ENCODE measurements at places on chromosomes 1 and 21.
A peak's percentile ranks its signal among the peaks of the same experiment; 100 is the strongest.

- DNase-seq: no peak
Observed at GRCh38 chr1:229281339-229281926, 10.5 kb downstream of the RAB4A start.

- no peak for DNase-seq
Observed at GRCh38 chr1:172827301-172827700, 168.4 kb downstream of the FASLG start.

GRCh38 chr1:160606611-160607010, 27.3 kb upstream of the CD84 start:
- DNase-seq: no peak

GRCh38 chr21:36753556-36753955, 54.6 kb downstream of the SIM2 start:
- no peak for DNase-seq

DNA sequence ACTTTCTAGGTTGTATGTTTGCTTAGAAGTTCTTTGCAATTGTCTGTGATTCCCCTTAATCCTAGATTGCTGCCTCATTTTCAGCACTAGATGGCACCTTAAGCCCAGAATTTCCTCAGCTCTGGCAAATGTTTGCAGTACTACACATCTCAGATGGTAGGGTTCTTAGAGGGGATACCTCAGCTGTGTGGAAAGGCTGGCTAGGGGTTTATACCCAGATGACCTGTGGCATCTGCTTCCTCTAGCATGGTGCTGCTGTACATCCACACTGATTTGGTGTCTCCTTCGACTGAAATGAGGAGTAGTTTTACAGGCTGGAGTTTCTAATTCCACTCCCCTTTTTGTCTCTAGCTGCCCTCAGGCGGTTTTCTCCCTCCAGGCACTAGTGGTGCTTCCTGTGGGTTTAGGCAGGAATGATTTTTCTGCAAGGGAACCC, 23.5 kb downstream of the ASB17 start:
- no peak for DNase-seq

- DNase-seq: no peak
Observed at GRCh38 chr1:32056598-32056997, 16.1 kb upstream of the TMEM39B start.

DNA sequence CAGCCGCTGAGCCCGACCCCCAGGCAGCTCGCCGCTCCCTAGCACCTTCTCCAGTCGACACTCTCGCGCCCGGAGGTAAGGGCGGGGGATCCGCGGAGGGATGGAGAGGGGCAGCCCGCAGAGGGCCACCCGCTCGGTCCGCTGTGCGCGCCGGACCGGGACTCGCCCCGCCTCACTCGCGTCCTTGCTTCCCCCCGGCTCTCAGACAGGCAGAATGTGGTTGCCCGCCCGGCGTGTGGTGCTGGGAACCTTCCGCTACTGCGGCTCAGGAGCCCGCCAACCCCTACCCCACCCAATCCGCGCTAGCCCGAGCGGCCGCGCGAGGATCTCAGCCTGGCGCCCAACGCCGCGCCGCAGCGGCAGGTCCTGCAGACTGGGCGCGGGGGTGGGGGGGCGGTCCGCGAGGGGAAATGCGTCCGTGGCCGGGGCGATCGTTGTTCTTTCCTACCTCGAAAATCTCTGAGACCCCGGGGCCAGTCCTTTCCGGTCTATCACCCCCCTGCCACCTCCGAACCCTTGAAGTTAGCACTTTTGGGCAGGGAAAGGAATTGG, 404 bp downstream of the LRRC8C start:
- no peak for DNase-seq

- DNase-seq: no peak
Observed at GRCh38 chr1:231376875-231377549, 38.9 kb downstream of the SPRTN start.

DNA sequence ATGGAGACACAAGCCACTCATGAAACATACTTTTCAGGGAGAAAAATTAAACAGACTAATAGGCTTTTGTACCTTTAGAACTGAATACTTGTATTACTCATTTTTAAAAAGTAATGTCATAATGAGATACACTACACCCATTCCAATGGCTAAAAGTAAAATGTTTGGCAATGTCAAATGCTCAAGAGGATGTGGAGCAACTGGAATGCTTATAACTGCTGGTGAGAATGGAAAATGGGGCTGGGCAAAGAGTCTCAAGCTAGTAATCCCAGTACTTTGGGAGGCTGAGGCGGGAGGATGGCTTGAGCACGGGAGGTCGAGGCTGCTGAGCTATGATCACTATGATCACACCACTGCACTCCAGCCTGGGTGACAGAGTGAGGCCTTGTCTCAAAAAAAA, 86.3 kb downstream of the NKAIN1 start:
- DNase-seq: no peak

GRCh38 chr1:26786437-26787380, 1.0 kb upstream of the PIGV start:
- peak; percentile 82 for DNase-seq

DNA sequence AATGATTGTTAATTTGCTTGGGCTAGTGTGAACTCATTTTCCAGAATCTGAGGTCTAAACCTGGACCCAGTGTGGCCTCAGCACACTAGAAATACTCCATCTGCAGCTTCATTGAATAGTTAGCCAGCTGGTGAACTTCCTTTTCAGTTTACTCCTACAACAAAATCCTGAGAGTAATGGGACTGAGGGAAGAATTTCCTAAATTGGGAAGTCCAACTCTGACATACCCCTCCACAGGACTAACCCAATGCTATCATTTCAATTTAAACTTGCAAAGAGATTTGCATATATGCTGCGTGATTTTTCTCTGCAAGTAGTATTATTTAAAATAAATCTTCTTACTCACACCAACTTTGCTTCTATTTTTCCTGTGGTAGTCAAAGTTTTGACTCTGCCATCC, 27.8 kb upstream of the PIGC start:
- DNase-seq: no peak

DNA sequence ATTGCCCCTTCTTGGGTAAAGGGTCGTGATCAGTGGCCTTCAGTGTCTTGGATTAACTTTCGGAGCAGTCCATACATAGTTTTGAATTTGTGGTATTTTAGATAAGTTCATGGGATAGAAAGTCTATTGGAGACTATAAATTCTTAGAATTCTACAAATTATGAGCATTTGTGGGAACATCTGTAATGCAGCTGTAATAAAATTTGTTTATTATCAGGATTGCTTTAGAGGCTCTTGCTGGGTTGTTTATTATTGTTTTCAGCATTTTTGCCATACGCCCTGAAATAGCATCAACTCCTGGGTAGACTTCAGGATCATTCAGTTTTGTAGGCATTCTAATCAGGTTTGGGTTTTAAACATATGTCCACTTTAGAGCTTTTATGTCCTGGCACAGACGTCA, 16.1 kb downstream of the LAMC1 start:
- no peak for DNase-seq

GRCh38 chr21:45613881-45614280, 29.6 kb upstream of the PCBP3 start:
- DNase-seq: no peak

DNA sequence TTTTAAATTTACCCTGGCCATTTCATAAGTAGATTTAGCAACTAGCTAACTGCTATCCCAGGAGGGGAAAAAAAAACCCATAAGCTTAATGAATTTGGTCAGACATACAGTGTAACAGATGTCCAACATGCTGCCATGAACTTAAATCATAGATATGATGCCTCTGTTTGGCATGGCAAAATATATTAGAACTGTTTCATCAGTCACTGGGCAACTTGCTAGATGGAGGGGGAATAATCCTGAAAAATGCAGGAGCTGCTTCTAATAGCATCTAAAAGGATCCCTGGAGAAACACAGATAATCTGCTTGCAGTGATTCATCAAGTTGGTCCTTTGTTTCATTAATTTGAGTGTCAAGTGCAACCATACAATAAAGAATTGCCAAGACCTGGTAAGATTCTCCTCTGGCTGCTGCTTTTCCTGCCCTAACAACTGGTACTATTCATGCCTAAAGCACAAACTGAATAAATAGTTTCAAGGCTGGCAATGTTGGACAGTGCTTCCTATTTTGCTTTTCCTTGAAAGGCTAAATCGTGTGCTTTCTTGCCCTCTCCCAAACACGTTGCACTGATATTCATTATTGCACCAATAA, 1.5 kb upstream of the ST6GALNAC5 start:
- DNase-seq: no peak

DNA sequence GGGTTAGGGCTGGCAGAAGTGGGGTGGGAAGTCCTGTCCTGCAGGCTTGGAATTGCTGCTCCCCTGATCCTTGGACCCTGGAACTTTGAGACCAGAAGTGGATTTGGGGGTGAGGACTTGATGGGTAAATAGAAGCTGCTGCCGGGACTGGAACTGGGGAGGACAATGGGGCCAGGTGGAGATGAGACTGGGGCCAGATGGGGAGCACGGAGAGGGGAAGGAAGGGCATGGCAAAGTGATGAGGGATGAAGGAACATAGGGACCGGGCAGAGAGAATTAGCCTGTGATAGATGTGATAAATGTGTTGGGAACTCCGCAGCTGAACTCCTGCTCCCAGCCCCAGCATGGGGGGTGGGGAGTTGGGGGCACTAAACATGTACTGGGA, 637 bp downstream of the NHLH1 start:
- DNase-seq: no peak

DNA sequence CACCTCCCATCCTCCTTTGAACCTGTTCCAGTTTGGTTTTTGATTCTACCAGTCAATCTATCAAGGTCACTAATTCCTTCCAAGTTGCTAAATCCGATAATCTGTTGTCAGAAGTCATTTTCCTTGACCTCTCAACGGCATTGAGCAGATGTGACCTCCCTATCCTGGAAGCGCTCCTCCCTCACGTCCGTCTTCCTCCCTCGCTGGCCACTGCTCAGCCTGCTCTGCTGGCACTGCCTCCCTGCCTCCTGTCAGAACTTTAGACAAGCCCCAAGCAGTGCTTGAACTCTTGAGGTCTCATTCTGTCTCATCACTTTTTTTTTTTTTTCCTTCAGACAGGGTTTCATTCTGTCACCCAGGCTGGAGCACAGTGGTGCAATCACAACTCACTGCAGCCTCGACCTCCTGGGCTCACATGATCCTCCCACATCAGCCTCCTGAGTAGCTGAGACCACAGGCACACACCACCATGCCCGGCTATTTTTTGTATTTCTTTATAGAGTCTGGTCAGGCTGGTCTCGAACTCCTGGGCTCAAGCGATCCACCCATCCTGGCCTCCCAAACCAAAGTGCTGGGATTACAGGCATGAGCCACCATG, 4.4 kb upstream of the ACOT7 start:
- DNase-seq: no peak

DNA sequence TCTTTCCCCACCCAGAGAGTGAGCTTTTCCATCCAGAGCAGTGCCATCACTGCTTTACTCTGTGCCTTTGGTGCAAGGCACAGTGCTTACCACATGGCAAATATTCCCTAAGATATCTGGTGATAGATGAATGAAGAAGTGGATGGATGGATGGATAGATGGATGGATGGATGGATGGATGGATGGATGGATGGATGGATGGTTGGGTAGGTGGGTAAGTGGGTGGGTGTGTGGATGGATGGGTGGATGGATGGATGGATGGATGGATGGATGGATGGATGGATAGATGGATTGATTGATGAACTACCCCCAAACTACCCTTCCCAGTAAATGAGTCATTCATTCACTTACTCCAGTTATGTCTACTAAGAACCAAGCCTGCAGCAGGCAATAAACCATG, 42.9 kb upstream of the SLC44A3 start:
- DNase-seq: no peak

GRCh38 chr1:208499026-208499425, 254.8 kb upstream of the PLXNA2 start:
- no peak for DNase-seq

GRCh38 chr21:32325706-32326105, 27.1 kb downstream of the MRAP start:
- DNase-seq: no peak

- DNase-seq: no peak
Observed at GRCh38 chr1:230228236-230228897, 161.3 kb downstream of the GALNT2 start.

DNA sequence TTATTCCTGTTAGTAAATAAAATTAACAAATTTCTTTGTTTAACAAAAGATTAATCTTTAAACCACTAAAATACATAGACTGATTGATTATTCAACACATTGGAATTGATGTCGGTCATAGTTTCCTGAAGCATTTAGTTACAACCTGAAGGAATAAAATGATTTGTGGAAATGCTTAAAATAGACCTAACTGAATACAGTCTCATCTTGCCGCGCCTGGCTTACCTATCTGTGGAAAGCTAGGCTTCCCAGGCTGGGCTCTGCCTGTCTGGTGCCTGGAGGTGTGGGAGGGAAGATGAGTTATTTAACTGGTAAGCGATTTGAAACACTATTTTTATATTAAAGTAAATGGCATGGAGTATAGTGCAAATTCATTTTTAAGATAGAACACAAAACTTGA, 10.2 kb downstream of the RHOU start:
- no peak for DNase-seq

DNA sequence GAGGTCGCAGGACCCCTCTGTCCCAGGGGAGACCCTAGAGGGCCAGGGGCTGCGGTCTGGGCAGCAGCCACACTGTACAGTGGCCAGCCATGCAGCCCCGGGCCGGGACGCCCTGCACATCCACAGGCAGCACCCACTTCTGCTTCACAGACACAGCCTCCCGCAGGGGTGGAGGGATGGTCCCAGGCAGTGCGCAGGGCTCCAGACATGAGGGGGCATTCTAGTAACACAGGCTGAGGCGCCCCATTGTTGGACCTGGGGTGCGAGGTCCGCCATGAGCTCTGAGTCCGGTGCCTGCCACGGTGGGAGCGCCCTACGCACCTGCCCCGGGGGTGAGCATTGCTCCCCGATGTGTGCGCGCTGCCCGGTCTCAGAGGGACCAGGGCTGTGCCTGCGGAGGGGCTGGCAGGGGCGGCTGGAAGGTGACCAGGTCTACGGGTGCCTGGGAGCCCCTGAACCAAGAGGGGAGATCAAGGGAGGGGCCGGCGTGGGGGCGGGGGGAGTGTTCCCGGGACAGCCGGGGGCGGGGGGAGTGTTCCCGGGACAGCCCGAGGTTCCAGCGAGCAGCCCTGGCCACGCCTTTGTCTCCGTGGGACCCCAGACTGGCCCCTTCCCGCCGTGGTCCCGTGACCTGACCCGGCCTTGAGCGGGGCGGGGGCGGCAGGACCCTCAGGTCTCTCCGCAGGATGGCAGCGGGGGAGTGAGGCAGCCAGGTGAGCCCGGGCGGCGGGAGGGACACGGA, 4.5 kb downstream of the MMEL1 start:
- no peak for DNase-seq

- DNase-seq: no peak
Observed at GRCh38 chr1:203569490-203570318, 56.9 kb upstream of the ATP2B4 start.

GRCh38 chr21:40402884-40403582, 443.9 kb downstream of the DSCAM start:
- no peak for DNase-seq

GRCh38 chr1:45329445-45329844, 2.8 kb downstream of the HPDL start:
- no peak for DNase-seq

GRCh38 chr1:13826591-13826990, 126.6 kb downstream of the PRDM2 start:
- no peak for DNase-seq

- DNase-seq: no peak
Observed at GRCh38 chr1:178220094-178220493, 126.2 kb downstream of the RASAL2 start.
